ENCODE measurements at places on chromosomes 11 and 22. TPM values are rescaled to one million over a fixed set of nuclear protein-coding genes. Genes with fewer than 3 reads are reported as not detected.

Gene OR51E1
- polyA plus RNA-seq = 0.23 TPM

Gene UCP3
- polyA plus RNA-seq = 2.0 TPM

Gene SHISAL1
- polyA plus RNA-seq = 0.87 TPM

Gene SHANK3
- polyA plus RNA-seq = 18.7 TPM

Gene KRTAP5-7
- polyA plus RNA-seq = 0.15 TPM

Gene SYT8
- 43.7 TPM for polyA plus RNA-seq

Gene TMEM121B
- 0.73 TPM for polyA plus RNA-seq

Gene MYO7A
- 6.8 TPM for polyA plus RNA-seq

Gene CHRM1
- 0.14 TPM for polyA plus RNA-seq

Gene OR51A2
- polyA plus RNA-seq = not detected

Gene TMPRSS13
- polyA plus RNA-seq = 3.2 TPM

Gene C11orf97
- polyA plus RNA-seq = not detected
